ENCODE measurements at places on chromosomes 16 and 17.
A peak's percentile ranks its signal among the peaks of the same experiment; 100 is the strongest.

DNA sequence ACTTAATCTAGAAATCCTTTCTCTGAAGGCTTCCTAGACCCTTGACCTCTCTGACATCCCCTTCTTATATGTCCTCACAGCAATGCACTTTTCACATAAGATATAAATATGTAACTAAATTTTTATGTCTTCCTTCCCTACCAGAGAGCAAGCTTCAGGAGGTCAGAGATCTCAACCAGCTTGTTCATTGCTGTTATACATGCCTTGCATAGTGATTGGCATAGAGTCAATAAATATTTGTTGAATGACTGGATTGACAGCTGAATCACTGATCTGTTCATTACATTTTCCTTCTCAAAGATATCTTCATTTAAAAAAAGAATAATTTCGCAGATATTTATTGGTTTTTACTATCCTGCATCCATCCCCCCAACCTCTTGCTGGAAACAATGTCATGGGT, 29.5 kb downstream of the HYDIN start:
- DNase-seq = no peak

DNA sequence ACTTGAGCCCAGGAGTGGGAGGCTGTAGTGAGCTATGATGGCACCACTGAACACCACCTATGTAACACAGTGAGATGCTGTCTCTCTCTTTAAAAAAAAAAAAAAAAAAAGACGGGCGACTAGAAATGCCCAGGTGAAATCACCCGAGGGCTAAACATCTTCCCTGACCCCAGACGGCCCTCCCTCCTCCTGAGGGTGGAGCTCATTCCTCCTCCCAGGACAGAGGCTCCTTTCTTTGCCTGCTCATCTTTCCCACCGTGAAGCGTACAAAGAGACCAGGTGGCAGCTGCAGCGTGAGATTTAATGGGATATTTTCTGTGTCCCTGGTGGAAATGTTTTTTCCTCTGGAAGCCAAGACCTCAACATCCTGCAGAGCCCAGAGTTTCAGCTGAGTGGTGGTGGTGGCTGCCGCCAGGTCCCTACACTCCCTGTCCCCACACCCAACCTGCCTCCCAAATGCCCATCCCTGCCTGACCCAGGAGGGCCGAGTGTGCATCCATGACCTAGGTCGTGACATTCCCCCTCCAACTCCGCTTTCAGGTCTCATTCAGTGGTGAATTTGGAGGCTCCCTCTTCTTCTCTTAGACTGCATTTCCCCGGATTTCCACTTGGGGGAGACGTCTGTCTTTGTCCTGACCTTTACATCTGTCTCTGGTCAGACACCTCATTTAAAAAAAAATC, 14.4 kb upstream of the GPRC5B start:
- DNase-seq = peak; percentile 53

DNA sequence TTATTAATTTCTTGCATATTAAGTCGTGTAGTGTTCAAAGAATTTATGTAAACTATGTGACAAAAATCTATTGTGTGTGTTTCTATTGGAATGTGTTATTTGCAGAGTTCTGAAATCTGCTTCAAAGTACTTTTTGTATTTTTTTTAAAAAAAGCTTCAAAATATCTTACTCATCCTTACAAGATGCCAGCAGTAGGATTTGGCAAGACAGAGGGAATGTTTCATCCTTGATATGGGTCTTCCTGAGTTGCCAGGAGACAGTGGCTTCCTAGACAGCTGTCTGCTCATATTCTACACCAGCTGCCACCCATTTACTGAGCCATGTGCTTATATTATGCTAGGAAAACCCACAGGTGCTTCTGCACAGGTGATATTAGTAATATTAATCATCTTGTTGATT, 36.4 kb downstream of the EFCAB5 start:
- no peak for DNase-seq

- DNase-seq = no peak
Measured at GRCh38 chr17:28871056-28871579, 16.3 kb downstream of the ERAL1 start.

DNA sequence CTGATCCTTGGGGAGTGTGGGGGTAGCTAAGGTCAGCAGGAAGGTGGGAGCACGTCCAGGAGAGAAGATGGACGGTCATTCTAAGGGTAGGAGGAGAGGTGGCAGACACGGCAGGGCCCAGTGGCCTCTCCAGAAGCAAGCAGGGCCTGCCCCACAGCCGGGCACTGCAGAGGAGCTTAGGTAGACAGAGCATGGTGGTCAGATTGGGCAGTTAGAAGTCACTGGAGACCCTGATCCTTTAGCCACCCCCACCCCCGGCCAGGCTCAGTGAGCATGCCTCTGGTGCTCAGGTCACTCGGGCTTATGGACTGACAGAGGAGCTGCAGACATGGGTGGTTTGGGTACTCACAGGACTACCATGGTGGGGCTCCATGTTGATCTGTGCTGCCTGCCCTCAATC, 26.3 kb downstream of the NLRP1 start:
- DNase-seq = no peak

DNA sequence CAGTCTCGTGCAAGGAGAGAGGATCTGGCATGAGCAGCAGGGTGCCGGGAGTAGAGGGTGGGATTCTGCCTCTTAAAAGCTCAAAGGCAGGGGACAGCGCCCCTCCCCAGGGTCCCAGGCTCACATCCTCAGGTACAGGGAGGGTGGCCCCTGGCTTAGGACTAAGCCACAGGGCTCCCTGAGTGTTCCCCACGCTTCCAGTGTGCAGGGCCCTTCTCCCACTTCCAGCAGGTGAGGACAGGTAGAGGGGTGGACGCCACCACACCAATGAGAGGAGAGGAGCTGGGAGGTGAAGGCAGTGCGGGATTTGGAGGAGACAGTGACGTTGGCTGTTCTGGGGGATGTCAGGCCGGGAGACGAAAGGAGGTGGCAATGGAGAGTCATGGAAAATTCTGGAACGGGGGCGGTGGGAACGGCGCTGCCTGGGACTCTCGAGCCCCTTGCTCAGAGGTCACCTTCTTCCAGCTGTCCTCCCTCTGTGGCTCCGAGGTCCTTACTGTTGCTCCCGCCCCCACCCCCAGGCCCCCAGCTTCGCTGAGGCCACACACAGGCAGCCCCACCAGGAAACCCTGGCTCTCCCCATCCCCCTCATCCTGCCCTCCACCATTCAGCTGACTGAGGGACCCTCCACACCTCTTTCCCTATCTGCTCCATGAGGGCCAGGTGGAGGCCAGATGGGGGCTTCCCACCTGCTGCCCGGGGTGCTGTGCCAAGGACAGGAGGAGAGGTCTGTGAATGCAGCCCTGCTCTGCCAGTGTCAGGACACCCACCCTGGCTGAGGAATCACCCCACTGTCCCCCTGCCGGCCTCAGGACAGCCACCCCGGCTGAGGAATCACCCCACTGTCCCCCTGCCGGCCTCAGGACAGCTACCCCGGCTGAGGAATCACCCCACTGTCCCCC, 57.7 kb upstream of the ACSF3 start:
- no peak for DNase-seq

- DNase-seq = peak; percentile 82
Measured at GRCh38 chr16:3158510-3159314, 23.9 kb downstream of the ZNF213 start.

Data from tibial artery (tissue), 4 donors.